AG04450 (cell line): ENCODE measurements at places on chromosomes 2 and 18.

DNA sequence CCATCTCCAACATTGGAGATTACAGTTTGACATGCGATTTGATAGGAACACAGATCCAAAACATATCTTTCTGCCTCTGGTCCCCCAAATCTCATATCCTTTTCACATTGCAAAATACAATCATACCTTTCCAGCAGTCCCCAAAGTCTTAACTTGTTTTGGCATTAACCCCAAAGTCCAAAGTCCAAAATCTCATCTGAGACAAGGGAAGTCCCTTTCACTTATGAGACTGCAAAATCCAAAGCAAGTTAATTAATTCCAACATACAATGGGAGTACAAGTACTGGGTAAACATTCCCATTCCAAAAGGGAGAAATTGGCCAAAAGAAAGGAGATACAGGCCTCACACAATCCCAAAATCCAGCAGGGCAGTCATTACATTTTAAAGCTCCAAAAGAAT, 265.4 kb downstream of the GULP1 start:
- no peak for DNase-seq

DNA sequence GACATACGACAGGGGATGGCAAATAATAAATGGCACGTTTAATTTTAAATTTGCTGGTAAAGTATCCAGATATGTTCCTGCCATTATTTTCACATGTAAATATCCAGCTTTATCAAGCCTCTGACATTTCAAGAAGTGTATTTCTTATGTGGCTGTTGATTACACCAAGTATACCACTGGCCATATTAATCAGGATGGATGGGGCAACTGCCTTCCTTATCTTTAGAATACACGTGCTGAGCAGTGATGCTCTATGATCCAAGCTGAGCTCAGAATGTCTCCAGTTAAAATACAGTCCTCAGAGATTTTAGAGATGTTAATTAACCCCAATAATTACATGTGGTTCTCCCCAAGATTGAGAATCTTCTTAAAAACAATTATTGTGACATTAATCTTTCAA, 38.3 kb upstream of the RAPGEF4 start:
- DNase-seq = no peak

DNA sequence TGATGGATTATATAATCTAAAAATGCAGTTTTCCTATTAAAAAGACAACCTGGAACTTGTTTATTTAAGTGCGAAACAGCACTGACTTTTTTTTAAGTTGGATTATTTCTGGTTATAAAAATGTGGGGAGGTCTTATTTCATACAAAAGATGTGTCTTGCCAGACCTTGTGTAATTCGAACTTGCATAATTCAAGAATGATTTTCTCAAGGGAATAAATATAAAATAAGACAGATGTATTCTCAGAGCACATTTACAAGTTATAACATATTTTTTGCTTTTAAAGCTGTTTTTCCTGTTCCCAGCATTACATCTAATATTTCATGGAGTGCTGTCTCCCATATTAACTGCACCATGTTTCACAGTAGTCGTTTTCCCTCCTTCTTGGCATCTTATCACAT, 263.1 kb downstream of the CDH20 start:
- DNase-seq = no peak

DNA sequence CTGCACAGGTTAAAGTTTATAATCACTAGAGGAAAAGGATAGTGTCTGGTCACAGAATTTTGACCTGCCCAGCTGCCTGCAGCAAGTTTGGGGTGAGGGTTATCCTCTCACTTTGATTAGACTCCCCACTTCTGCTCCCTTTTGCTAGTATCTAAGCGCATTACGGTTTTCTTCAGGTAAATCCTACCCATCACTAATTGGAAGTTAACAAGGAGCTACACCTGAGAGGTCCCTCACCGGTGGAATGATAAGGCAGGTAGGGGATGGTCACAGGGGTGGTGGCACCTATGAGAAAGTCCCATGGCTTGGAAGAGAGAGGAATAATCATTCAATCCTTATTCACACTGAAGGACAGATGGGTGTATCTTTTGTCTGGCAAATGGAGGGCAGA, 7.6 kb downstream of the BCL2 start:
- DNase-seq = no peak

DNA sequence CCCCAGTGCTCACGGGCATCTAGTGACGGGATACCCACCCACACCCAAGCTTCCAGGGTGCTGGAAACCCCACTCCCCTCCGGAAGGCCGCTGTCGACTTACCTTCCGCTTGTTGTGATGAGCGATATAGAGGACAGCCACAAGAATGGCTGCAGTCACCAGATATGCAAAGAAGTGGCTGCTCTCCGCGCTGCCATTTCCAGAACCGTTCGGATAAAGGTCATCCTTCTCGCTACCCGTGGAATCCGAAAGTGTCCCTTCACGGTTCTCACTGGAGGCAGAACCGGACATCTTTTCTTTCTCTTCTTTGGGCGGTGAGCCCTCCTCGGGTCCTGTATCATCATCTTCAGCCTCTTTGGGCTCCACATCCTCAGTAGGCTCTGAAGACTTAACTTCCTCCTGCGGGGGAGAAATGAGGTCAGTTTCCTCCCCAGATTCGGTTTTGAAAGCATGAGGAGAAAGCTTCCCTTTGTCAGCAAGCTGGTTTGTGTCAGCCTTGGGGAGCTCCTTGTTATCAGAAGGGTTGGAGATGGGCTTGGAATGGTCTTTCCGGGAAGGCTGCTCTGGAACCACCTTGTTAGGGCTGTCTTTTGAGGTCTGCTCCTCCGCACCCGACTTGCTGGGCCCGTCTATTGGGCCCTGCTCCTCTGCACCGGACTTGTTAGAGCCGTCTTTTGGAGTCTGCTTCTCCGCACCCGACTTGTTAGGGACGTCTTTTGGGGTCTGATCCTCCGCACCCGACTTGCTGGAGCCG, 1.2 kb downstream of the TGOLN2 start:
- DNase-seq = no peak

DNA sequence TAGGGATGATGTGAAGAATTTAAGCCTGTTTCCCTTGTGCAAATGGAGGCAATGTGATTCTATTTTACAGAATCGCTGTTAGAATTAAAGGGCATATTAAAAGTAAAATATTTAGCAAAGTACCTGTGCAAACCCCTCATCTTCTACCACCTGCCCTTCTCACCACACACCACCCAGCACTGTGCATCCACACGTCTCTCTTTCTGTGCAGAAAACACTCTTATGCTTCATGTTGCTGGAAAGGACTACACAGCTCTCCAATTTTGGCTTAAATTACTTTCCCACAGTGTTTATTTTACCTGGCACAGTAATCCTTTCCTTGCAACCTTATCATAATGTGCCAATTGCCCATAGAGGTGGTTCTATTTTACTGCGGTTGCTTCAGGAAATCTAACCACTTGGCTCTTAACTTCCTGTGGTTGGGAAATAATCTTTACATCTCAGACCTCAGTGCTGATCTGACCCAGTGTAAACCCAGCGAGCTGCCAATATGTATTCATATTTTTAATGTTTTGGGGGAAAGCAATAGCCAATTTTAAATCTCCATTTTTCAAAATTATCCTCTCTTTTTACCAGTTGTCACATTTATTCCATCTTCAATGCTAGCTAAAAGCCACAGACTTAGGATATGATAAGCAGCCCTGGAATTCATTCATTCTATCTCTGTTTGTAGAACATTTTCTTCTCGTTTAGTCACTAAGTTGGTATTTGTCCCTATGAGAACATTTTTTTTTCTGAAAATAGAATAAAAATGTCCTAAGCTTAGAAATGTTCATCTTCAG, 250.9 kb downstream of the DSEL start:
- DNase-seq = no peak

GRCh38 chr2:88658881-88659537, 31.7 kb upstream of the EIF2AK3 start:
- no peak for DNase-seq

DNA sequence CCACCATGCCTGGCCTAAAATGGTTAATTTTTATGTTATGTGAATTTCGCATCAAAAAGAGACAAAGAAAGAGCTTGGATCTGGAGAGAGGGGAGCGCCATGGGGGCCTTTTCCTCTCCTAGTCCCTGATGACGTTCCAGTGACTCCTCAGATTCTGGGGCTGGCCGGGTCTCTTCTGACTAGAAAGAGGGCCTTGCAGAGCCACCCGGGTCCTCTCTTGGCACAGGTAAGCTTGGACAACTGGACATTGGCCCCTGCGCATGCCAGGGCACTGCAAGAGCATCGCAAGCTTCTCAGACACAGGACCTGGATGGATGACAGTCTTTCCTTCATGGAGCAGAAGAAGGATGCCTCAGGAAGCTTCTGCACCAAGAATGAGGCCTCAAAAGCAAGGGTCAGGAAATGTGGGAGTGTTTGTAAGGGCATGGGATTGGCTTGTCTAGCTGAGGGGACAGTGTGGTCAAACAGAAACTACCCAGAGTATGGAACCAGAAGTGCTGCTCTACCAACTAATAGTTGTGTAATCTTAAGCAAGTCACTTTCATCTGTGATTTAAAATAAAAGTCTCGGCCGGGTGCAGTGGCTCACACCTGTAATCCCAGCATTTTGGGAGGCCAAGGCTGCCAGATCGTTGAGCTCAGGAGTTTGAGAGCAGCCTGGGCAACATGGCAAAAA, 35.2 kb downstream of the FOSL2 start:
- no peak for DNase-seq

DNA sequence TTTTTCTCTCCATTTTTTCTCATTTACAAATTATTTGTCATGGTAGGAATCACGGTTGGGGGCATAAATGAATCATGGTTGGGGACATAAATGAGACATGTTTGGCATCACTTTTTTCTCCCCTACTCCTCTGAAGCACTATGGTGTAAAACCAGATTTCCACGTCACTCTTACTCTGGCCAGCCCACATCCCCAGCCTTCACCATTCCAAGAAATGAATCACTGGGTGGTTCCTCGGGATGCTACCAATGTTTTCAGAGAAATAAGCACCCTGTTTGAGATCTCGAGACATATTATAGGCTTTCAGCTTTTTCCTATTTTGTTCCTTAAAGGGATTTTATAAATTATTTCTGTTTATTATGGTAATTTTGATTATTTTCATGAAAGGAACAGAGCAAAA, 155.0 kb upstream of the SLC8A1 start:
- no peak for DNase-seq

DNA sequence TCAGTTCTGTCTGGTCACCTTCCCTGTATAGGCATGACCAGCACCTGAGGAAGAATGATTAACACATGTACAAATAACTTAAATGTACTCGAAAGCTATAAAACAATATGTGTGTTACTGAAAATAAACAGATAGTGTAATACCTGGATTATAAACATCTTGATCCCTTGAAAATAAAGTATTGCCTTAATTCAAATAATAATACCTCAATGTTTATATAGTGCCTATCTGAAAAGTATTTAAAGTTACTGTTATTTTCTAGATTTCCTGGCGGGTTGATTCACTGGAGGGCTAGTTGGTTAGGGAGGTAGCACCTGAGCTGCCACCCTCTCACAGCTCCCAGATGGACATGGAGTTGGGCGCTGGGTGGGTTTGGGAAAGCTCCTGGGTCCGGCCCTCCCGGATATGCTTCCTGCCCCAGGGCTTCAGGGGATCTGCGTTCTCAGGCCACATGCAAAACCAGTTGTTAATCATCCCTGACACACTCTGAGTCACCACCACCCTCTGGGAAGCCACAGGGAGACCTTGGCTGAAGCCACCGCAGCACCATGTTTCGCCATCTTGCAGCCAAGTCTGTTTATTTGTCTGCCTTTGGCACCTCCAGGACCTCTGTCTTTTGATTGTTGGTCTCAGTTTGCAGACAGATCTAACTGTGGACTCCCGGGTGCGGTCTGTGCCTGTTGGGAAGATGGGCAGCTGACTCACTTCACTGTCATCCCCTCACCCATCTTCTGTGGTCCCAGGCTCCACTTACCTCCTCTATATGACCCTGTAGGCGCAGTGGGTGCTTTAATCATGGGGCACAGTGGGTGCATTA, 35.3 kb downstream of the RAB31 start:
- DNase-seq = peak; percentile 74

DNA sequence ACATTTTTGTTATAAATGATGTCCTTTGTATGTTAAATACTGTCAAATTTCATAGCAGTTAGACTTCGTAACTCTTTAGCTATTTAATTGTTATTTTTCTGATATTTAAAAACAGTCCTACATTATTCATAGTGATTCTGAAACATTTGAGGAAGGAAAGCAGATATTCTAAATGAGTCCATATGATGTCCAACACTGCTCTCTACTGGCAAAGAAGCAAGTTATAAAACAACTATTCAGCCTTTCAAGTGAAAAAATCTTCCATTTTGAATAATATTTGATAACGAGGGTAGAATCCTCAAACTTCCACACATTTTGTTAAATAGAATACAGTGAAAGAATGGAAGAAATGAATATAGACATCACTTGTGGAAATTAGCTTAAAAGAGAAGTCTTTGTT, 220.8 kb downstream of the GULP1 start:
- DNase-seq = peak; percentile 43

GRCh38 chr2:122707224-122707824, 951.9 kb downstream of the TSN start:
- DNase-seq = no peak

GRCh38 chr2:31016648-31017047, 121.6 kb downstream of the GALNT14 start:
- no peak for DNase-seq

DNA sequence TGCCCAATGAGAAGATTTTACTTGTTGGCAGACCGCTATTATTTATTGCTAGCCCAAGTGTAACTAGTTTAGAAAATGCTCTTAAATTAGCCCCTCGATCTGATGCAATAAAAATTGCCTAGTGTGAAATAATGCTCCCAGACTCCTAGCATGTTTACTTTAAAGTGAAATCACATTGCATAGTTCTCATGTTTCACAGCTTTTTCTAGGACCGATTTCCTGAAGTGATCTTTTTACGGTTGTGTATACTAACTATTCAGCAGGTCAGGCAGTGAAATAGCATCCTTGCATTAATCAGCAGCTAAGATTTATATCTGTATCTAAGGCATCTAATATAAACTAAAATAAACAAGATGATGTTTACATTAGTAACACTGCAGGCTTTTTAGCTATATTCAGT, 52.4 kb downstream of the PMS1 start:
- peak; percentile 59 for DNase-seq

DNA sequence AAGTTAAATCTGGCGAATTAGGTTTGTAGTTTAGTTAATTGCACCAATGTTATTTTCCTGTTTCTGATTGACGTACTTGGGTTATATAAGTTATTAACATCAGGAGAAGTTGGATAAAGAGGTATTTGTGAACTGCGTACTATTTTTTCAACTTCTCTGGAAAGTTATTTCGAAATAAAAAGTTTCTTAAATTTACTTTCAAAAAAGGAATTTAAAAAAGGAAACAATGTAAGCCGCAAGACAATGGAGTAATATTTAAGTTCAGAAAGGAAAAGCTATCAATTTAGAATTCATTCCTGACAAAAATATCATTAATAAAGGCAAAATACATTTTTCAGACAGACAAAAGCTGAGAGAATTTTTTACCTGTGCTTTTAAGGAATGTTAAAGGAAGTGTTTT, 47.7 kb downstream of the RAB10 start:
- no peak for DNase-seq

- DNase-seq = no peak
These were observed 45.3 kb downstream of the E2F6 start for GRCh38 chr2:11420671-11421070.

- no peak for DNase-seq
These were observed 232.4 kb downstream of the INSIG2 start for GRCh38 chr2:118320658-118321057.
